ENCODE measurements at places on chromosomes 5 and 9.

DNA sequence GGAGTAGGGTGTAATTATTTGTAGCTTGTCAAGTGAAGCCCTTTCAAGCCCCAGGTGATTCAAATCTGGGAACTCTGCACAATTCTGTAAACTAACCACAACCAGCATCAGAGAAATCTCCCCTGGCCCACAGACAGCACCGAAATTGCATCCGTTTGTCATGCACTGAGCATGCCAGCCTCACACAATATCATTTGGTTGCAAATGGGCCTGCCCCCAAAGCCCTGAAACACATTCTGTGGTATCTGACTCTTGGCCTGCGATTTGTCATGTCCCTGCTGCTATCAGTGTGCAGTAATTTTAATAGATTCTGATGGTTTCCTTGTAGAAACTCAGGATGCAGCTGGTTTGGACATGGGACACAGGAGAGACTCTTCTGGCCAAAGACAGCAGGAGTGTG, 35.3 kb downstream of the SNX24 start:
- DNase-seq: peak; percentile 30

GRCh38 chr5:115351356-115352195, 55.1 kb upstream of the CCDC112 start:
- no peak for DNase-seq

GRCh38 chr9:70927530-70927929, 193.9 kb downstream of the TRPM3 start:
- DNase-seq: no peak

DNA sequence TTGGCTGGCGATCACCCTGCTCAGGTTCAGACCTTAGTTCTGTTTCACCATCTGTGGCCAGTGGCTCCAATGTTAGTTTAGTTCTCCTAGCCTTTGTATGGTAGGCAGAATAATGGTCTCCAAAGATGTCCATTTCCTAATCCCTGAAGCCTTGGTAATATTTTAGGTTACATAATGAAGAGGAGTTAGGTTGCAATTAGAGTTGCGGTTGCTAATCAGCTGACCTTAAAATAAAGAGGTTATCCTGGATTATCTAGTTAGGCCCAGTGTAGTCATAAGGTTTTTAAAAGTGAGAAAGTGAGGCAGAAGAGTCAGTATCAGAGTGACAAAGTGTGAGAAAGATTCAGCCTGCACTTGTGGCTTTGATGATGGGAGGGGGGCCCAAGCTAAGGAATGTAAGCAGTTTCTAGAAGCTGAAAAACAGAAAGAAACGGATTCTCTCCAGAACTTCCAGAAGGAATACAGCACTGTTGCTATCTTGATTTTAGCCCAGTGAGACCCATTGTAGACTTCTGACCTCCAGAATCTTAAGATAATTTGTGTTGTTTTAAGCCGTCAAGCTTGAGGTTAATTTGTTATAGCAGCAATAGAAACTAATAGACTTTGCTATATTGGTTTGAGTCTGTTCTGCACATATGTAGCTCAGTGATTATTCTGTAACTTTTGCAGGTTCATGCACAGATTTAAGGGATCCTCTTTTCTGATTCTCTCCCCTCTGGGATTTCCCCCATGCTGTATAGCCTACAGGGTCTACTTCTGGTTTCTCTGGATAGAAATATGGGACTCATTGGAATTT, 21.6 kb downstream of the LNPEP start:
- DNase-seq: no peak

DNA sequence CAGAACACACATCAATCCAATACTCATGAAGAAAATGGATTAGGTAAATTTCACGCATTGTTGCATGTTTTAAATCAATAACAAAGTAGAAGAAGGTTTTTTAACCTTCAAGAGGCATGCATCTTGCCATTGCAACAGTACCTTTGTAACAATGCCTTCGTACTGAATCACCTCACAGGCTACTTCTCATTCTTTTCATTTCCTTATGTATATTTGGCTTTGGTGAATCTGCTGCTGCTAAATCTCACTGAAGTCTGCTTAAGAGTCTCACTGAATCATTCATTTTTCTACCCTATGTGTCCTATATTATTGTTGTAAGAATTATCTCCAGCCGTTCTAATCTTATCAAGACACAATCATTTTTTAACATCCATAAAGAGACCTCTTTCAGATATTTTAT, 152.5 kb downstream of the CDH10 start:
- DNase-seq: no peak

GRCh38 chr9:131773911-131774379, 34.1 kb upstream of the RAPGEF1 start:
- DNase-seq: no peak

- DNase-seq: no peak
Measured at GRCh38 chr5:73093943-73094342, 26.4 kb upstream of the TMEM171 start.

- DNase-seq: no peak
Measured at GRCh38 chr5:91642581-91642980, 259.5 kb upstream of the ARRDC3 start.

DNA sequence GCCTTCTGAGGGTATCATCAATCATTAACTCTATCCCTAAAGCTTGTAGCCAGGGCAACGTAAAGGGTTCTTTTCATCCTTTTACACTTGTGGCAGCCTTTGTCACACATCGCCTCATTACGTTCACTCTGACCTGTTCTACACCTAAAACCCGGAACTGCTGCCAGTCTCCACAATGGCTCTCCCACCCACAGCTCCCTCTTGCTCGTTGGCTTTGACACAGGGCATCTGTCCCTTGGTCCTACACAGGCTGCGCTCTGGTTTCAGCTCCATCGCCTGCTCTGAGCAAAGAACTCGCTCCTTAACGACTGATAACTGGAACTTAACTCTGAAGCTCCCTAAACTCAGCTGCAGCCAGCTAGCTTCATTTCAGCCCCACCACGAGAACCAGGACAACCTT, 112.8 kb upstream of the CTNND2 start:
- DNase-seq: no peak

- DNase-seq: no peak
Measured at GRCh38 chr9:76803083-76803482, 38.8 kb downstream of the PCA3 start.

GRCh38 chr9:4680173-4680525, 780 bp downstream of the CDC37L1 start:
- DNase-seq: no peak

DNA sequence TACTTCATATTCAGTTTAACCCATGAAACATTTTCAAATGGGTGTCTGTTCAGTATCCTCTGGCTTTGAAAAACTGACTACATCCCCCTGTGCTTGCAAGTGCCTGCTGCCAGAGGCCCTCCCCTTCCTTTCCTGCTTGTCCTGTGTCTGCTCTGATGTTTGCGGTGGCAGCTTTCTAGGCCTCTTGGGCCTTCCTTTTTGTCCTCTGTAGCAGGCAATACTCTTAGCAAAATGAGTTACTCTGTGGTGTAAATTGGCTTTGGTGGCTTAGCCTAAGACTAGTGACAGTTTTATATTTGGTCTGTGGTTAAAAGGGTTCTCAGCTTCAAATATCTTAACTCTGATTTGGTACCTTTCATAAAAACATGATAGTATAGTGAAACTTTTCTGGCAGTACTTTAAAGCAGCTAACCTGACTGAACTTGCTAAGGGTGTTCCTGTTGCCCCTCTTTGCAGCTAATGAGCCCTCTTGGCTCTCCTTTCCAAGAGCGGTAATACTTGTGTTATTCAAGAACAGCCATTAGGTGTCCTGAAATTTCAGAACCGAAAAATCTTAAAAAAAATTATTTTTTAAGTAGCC, 76.6 kb downstream of the GOLM1 start:
- no peak for DNase-seq

DNA sequence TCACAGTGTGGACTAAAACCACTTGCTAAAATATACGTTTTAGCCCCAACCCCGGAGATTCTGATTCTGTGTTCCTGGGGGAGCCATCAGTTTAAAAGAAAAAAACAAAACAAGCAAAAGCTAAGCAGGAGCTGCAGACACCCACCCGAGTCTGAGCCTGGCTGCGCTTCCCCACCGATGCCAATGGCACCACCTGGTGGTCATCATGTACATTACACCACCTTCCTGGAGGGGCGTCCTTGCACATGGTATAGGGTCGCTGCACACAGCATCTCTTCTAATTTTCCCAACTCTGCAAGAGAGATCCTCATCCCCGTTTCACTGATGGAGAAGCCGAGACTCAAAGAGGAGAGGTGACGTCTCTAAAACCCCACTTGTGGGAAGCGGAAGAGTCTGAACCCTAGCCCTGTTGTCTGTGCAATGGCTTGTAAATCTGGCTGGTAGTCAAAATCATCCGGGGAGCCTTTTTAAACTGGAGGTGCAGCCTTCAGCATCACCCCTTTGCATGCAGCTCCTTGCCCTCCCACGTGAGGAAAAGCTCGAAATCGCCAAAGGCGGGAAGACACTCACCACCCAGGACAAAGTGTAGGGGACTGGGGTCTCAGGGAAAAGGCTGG, 23.1 kb upstream of the CNOT6 start:
- peak; percentile 33 for DNase-seq

DNA sequence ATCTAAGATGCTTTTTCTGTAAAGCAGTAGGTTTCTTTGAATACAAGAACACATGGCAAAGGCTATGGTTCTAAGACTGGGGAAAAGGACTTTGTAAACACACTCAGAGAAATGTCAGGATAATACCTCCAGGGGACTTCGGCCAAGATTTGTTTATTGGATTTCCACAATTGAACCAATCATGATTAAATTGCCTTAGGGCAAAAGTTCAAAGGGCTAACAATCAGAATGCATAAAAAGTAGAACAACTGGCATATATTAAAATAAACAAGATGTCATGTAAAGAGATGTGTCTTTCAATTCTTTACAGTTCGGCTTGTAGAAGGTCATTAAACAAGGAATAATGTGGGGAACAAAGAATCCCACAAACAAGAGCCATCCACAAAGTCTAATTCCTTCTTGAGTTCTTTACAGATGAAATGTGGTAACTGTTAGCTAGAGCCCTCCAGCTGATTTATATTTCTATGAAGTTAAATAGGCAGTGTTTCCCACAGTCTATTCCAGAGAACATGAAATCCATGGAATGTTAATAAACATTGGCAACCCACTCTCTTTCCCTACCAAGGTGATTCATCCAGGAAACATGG, 565.5 kb downstream of the ZNF608 start:
- DNase-seq: no peak

- DNase-seq: peak; percentile 80
Measured at GRCh38 chr5:115170134-115170928, 623 bp upstream of the TRIM36 start.

GRCh38 chr5:142250119-142250518, 74.7 kb downstream of the SPRY4 start:
- DNase-seq: no peak

DNA sequence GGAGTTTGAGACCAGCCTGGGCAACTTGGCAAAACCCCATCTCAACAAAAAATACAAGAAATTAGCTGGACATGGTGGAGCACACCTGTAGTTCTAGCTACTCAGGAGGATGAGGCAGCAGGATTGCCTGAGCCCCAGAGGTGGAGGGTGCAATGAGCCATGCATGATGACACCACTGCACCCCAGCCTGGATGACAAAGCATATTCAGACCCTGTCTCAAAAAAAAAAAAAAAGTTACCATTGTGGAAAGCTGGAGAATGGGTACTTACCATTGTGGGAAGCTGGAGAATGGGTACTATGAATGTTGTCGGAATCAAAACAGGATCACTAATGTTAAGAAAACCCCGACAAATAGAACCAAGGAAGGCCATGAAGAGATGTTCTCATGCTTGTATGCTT, 25.7 kb downstream of the HINT1 start:
- DNase-seq: no peak

DNA sequence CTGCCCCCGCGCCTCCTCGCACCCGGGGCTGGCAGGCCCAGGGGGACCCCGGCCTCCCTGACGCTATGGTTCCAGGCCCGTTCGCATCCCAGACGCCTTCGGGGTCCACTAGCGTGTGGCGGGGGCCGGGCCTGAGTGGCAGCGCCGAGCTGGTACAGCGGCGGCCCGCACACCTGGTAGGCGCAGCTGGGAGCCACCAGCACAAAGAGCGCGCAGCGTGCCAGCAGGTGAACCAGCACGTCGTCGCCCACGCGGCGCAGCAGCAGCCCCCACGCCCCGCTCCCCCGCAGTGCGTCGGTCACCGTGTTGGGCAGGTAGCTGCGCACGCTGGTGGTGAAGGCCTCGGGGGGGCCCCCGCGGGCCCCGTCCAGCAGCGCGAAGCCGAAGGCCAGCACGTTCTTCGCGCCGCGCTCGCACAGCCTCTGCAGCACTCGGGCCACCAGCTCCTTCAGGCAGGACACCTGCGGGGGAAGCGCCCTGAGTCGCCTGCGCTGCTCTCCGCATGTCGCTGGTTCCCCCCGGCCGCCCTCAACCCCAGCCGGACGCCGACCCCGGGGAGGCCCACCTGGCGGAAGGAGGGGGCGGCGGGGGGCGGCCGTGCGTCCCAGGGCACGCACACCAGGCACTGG, 548 bp downstream of the TERT start:
- no peak for DNase-seq

GRCh38 chr5:130836729-130837649, 328.1 kb downstream of the HINT1 start:
- no peak for DNase-seq

DNA sequence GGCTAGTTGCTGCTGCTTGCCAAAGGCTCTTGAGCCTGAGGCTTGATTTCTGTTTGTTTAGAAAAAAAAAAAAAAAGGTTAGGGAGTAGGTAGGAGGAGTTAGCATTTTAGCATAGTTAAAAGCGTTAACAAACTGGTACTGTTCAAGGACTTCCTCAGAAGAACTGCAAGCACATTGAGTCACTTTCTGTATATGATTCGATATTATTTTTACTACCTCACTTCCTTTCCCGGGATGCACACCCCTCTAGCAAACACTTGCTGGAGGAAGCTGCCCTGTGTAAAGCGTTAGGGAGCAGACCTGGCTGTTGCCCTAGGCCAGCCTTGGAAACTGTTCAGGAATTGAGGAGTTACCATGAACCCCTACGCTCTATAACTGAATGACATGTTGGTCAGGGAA, 15.7 kb upstream of the CEP120 start:
- no peak for DNase-seq

DNA sequence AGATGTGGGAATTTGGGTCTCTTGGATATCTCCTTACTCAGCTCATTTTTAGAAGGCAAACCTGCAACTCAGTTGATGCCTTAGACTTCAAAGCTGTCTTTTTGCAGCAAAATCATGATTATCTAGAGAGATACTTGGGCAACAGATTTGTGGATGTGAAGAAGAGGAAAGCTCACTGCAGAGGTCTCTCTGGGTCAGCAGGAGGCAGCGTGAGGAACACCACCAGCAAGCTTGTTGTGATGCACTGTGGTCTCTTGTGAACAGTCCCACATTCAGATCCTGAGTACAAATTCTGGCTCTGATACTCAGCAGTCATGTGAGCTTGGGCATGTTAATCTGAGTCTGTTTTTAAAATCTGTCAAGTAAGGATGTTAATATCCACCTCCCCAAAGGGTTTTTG, 26.3 kb upstream of the DMRT3 start:
- DNase-seq: no peak

DNA sequence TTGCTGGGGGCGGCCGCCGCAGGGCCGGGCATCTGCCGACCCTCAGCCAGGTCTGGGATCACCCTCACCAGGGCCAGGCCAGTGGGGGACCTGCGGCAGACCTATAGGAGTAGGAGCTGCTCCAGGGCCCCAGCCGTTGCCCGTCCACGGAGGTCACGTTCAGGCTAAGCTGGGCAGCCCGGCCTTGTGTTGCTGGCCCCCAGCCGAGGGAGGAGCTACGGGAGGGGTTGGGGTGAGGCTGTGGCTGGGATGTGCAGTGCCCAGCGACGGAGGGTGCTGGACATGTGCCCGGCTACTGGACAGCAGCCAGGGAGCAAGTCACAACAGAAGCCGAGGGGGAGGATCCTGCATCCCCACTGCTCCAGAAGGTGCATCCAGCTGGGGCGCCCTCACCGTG, 39.6 kb upstream of the SLC6A19 start:
- DNase-seq: no peak
